ENCODE measurements at places on chromosomes 2 and 18.

DNA sequence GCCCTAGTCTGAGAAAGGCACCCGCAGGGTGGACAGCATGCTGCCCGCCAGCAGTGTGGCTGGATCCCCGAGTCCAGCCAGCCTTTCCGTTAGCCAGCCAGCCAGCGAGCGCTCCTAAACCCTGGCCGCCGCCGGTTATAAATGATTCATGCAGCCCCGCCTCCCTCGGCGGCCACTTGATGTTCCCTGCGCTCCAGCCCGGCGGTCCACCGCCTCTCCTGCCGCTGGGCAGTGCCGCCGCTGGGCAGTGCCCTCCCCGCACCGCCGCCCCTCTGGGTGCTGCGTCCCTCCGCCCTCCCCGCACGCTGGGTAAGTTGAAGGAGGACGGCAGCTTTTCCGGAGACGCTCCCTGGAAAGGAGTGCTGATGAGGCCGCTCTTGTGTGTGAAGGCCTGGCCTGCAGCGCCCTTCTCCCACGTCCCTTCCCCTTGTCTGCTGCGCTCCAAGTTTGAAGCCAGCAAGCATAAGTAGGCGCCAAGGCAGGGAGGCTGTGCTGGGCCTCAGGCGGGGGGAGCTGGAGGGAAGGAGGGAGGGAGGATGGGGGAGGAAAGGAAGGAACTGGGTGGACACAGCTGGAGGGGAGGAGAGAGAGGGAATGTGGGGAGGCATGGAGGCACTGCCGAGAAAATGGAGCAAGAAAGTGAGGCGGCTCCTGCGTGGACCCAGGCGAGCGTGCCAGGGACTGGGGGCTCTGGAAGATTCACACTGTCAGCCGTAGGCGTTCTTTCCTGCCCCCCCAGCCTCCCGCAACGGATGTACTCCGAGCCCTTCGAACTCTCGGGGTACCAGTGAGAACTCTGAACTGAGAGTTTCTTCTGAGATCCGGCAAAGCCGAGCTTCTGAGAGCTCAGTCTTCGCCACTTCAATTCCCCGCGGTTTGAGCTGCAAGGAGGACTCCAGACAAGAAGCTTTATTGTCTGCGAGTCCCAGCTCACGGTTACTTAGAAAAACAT, 131.9 kb downstream of the GLI2 start:
- DNase-seq, result no peak

- DNase-seq, result no peak
Measured at GRCh38 chr2:229431327-229431954, 160.4 kb upstream of the PID1 start.

GRCh38 chr18:35089382-35089781, 48.2 kb downstream of the MAPRE2 start:
- no peak for DNase-seq

DNA sequence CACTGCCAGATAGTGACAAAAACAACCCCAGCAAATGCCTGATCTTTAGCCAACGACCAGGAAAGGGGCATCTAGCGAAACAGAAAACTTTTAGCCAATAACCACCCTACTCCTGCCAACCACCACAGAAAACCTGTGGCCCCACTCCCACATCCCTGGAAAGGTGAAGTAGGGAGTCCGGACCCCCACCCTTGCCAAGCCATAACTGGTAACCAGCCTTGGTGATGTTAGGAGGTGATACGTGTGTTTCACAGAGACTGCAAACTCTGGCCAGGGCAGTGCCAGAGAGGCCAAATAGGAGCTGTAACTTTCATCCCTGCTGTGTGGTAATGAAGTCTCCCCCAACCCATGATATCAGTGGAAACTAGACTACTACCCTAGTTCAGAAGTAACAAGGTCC, 27.6 kb downstream of the SCTR start:
- DNase-seq, result no peak

DNA sequence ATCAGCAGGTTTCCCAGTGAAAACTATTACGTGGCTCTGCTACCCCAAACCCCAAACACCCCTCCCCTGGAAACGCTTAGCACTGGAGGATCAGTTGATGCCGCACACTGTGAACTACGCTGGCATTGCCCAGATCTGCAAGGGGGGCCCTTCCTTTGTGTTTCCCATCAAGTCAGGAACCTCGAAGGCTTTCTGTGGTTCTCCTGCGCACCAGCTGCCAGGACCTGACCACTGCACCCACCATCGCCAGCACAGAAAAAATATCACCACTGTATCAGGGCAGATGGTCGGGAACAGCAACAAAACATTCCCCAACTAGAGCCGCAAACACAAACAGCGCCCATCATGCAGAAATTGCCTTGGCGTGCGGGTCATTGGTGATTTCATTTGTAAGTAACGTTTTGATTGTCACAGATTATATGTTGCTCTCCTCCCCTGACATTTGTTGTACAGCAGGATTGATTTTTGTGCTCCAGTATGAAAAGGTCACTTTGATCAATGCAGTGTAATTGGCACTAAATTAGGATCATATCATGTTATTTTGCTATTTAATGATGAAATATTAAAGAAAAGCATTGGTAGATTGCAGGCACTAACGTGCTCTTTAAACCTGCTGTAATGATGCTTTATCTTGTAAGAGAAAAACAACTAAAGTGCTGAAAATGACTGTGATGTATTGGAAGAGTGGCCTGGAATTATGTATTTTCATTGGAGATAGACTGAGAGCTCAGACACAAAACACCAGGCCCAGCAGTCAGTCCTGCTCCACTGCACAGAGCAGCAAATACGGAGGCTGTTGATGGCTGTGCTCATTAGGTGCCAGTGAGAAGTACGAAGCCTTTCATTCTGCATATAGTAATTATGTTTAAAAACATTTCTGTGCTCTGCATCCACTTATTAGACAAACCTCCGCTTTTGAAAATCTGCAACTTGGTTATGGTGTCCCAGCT, 833.2 kb upstream of the SALL3 start:
- no peak for DNase-seq

Measured in naive thymus-derived CD8-positive, alpha-beta T cell (primary cell).